ENCODE measurements at places on chromosomes 11 and 22.
A peak's percentile ranks its signal among the peaks of the same experiment; 100 is the strongest.

GRCh38 chr22:44448271-44448830 lies 49.7 kb downstream of the RTL6 start:
- DNase-seq, result no peak

- DNase-seq, result no peak
Measured at GRCh38 chr11:20129665-20130064, 30.6 kb downstream of the DBX1 start.

DNA sequence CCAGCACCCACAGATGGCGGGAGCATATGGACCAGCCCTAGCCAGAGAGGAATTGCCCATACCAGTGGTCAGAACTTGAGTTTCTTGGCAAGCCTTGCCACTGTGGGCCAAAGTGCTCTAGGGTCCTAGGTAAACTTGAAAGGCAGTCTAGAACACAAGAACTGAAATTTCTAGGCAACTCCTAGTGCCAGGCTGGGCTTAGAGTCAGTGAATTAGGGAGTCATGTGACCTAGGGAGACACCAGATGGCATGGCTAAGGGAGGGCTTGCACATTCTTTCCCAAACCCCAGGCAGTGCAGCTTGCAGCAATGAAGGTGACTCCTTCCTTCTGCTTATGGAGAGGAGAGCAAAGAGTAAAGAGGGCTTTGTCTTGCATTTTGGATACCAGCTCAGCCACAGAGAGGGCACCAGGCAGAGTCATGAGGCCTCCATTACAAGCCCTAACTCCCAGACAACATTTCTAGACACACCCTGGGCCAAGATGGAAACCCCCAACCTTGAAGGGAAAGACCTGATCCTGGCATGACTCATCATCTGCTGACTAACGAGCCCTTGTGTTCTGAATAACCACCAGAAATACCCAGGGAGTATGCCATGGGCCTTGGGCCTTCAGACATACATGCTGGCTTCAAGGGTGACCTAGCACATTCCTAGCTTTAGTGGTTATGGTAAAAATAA lies 19.2 kb upstream of the OR56A3 start:
- DNase-seq, result no peak

GRCh38 chr11:2699185-2699530 lies 636 bp downstream of the KCNQ1OT1 start:
- DNase-seq, result no peak

- DNase-seq, result no peak
Measured at GRCh38 chr11:110362971-110363509, 66.6 kb upstream of the RDX start.

DNA sequence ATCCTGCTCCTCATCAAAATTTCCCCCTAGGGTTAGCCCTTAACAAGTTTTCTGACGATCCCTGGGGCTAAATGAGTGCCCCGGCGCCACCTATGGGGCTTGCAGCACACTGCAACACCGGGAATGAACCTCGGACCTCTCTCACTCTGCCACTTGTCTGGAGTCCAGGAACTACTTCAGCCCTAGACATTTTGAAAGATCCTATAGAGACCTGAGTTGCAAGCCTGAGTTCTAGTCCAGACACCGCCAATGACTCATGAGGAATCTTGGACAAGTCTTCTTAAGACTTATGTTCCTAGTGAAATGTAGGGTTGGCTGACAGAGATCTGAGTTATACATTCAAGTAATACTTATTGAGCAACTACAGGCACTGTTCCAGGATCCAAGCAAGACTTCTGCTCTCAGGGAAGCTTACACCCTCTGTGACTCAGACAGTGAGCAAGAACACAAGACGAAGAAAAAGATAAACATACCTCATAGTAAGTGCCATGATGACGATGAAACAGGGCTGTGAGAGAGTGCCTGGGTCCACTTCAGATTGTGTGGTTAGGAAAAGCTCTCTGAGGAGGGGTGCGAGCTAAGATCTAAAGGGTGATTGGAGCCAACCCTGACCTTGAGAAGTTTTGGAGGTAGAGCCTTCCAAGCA lies 10.2 kb upstream of the STK33 start:
- DNase-seq, result no peak

GRCh38 chr11:115421992-115422689 lies 82.1 kb downstream of the CADM1 start:
- DNase-seq, result no peak

DNA sequence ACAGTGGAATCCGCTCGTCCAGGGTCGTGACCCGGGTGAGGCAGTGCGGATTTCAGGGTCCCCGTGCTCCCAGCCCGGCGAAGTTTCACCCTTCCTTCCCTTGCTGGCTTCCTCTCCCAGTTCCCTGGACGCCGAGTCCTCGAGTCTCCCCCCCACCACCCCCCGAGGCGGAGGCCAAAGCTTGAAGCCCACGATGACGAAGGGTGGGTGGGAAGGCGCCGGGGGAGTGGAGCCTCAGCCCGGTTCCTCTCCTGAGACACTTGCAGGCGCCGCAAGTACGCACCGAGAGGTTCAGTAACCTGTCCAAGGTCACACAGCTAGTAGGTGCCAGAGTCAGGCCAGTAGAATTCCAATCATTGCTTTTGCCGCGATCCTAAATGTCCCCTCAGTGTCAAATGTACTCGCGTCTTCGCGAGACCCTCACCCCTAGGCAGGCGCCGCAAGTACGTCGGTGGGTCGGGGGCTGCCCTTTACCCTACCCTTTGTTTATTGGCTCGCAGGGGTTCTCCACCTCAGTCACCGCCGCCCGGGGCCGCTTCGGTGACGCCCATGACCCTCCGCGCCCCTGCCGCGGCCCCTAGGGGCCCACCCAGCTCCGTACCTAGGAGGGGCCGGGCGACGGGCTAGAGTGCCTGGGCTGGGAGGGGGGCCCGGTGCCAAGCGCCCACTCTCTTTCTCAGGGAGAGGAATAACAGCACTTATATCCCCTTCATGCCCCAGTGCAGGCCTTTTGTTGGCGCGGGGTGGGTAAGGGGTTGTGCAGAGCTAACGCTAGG lies 5.7 kb upstream of the CHRM1 start:
- DNase-seq, result no peak

DNA sequence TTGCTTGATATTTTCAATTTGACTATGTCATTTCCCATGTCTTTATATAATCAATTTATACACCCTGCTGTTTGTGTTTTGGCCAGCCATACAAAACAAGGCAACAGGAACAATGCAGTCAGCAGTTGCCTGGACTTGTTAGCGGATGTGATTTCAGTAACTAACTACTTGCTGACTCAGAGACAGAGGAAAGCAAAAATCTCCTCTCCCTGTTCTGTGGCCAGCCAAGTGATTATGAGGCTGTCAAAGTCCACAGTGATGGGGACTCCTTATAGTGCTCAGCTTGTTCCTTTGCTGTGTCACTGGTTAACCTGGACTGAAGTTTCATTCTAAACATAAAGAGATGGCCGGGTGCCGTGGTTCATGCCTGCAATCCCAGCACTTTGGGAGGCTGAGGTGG lies 32.6 kb upstream of the APLP2 start:
- no peak for DNase-seq

DNA sequence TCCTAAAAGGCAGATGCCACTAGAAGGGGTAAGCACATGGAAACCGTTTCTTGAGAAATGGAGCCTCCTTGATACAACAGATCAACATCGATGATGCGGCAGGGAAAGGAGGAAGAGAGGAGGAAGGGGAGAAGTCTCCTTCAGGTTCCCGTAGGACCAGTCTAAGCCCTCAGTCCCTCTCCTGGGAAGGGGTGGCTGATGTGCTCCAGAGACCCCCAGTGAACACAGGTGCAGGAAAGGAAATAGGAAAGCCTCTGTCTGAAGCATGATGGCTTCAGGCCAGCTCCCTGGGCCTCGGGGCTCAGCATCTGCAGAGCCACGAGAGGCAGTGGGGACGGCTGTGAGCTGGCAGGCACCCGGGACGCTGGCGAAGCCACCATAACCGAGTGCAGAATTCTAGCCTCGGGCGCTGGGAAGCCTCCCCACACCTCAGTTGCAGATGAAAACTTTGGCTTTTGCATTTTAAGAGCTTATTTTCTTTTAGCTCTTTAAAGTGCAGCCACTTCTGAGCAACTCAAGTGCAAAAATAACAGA lies 1.8 kb downstream of the SPATA19 start:
- DNase-seq, result no peak

GRCh38 chr22:38570779-38571364 lies 889 bp upstream of the DMC1 start:
- peak; percentile 19 for DNase-seq

- no peak for DNase-seq
Measured at GRCh38 chr11:128690665-128691101, 3.2 kb upstream of the FLI1 start.

DNA sequence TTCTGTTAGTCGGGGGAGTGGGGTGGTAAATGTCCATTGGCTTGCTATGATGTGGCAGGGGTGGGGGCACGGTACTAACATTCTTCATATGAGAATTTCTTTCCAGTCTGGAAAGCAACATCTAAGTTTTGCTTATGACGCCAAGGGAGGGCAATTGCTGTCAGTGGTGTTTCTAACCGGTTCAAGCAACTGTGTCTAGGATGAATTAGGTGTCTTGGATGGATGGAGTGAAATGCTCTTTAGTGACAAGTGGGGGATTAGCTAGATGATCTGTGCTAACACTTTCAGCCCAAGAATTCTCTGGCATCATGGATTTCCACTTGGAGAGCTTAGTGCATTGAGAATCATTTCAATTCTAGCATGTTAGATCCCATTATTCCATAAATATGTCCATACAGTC lies 262.6 kb upstream of the SORL1-AS1 start:
- no peak for DNase-seq

DNA sequence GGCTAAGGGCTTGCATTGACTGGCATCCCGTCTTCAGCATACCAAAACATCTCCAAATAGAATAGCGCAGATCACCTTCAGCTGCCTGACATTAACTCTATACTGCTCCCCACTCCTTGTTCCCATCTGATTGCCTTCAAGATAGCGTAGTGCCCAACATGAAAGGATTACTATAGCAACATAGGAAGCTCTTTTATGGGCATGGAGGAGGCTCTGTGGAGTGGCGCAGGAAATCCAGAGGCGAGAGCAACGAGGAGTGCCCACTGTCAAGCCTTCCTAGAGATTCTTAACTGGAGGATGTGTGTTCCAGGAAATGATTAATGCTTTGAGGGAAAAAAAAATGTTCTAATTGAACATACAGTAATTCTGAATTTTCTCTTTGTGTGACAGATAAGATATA lies 213.3 kb downstream of the CADM1 start:
- no peak for DNase-seq

GRCh38 chr11:94593030-94593429 lies 25.9 kb downstream of the PIWIL4 start:
- no peak for DNase-seq

GRCh38 chr11:85602526-85603213 lies 24.5 kb downstream of the DLG2 start:
- DNase-seq, result no peak

GRCh38 chr22:25380122-25380747 lies 160.8 kb downstream of the CRYBB2 start:
- no peak for DNase-seq

DNA sequence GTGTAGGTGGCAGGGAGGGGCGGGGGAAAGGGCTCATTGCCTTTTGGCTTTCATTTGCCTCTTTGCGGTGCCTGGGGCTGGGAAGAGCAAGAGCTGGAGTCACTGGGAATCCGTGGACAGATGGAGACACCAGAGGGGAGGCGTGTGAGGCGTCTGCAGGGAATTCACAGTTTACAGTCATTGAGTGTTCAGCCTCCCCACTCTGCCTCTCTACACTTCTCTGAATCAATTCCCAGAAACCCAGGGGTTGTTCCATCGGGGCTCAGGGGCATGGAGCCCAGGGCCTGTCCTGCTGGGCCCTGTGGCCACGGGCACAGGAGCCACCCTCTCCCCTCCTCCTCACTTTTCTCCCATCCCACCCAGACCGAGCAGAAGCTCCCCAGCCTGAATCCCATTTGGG lies 160.5 kb upstream of the NAV2 start:
- no peak for DNase-seq

GRCh38 chr11:125164091-125164421 lies 495 bp upstream of the PKNOX2 start:
- no peak for DNase-seq

GRCh38 chr11:10359171-10359570 lies 54.3 kb downstream of the ADM start:
- DNase-seq, result no peak

- DNase-seq, result no peak
Measured at GRCh38 chr22:29904020-29904419, 21.0 kb downstream of the MTMR3 start.

GRCh38 chr11:123640677-123641494 lies 13.5 kb downstream of the SCN3B start:
- DNase-seq, result peak; percentile 11

- DNase-seq, result no peak
Measured at GRCh38 chr22:49785841-49786471, 41.7 kb downstream of the BRD1 start.

GRCh38 chr11:15884141-15884540 lies 472.2 kb downstream of the SOX6 start:
- DNase-seq, result no peak

DNA sequence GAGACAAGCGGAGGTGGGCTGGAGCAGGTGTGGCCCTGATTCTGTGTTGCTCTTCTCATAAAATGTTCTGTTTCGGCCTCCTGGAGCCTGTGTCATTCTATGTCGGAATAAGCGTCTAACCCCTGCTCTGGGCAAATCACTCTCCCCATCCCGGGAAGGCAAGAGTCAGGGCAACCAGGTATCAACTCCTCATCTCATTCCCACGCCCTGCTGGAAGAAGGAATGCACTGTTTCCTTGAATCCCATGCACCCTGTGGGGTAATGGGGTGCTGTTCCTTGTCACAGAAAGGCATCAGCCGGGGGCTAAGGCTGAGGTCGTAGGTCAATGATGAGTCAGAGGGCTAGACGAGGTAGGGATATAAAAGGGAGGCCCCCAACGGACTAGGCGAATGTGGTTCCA lies 2.6 kb downstream of the FAM180B start:
- no peak for DNase-seq

- DNase-seq, result no peak
Measured at GRCh38 chr22:46115388-46115678, 35.0 kb upstream of the PPARA start.

- DNase-seq, result no peak
Measured at GRCh38 chr11:48005831-48006270, 25.5 kb downstream of the PTPRJ start.

DNA sequence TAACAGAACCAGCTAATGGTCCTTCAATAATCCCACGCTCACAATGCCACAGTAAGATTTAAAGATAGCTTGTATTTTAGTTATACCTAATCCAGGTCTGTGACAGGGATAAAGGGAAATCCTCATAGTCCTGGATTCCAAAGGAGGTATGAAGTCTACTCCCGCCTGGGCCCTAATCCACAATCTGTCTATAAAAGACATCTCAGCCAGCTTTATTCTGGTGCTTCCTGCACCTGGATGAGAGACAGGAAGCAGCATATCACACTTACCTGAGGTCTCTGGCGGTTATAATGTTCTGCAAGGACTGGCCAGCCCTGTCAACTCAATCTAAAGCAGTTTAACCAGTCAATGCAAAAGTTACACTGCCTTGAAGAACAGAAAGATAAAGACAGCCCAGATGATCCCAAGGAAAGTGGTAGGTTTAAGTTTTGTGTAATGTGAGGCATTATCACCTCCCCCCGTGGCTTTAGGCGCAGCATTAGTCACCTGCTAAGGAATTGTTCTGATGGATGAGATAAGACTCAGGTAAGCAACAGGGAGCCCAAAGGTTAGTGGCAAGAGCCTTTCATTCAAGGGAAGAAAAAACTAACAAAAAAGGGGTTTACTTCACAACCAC lies 57.6 kb downstream of the PLEKHA7 start:
- no peak for DNase-seq

GRCh38 chr22:47620391-47620790 lies 857.9 kb downstream of the TBC1D22A start:
- DNase-seq, result no peak

GRCh38 chr22:30541961-30542810 lies 4.4 kb downstream of the SEC14L6 start:
- DNase-seq, result no peak
